ENCODE measurements at places on chromosomes 3 and 15. TPM values are rescaled to one million over a fixed set of nuclear protein-coding genes. Genes with fewer than 3 reads are reported as not detected.

The ZKSCAN7 gene
- not detected for total RNA-seq

The MYO9A gene
- 6.8 TPM for total RNA-seq

The NTRK3 gene
- 21.9 TPM for total RNA-seq

The TICRR gene
- 13.6 TPM for total RNA-seq

The SLC2A2 gene
- total RNA-seq: not detected

The MINDY4B gene
- not detected for total RNA-seq

The MEIS2 gene
- total RNA-seq: 8.7 TPM

The CELF6 gene
- total RNA-seq: 0.13 TPM

The COL8A1 gene
- not detected for total RNA-seq

The ZSCAN29 gene
- 9.8 TPM for total RNA-seq

The GMPPB gene
- total RNA-seq: 22.0 TPM

The LRRC2 gene
- total RNA-seq: not detected

The MEX3B gene
- 5.2 TPM for total RNA-seq

The OPA1 gene
- total RNA-seq: 29.9 TPM

The C3orf49 gene
- not detected for total RNA-seq

The PEX5L gene
- total RNA-seq: not detected

The STRA6 gene
- 80.9 TPM for total RNA-seq

The CHRNA7 gene
- 4.2 TPM for total RNA-seq

The VGLL3 gene
- 6.8 TPM for total RNA-seq

The MORC1 gene
- not detected for total RNA-seq

The SSUH2 gene
- 1.2 TPM for total RNA-seq
